ENCODE measurements at places on chromosomes 1 and 21. TPM values are rescaled to one million over a fixed set of nuclear protein-coding genes. Genes with fewer than 3 reads are reported as not detected.
A peak's percentile ranks its signal among the peaks of the same experiment; 100 is the strongest.

DNA sequence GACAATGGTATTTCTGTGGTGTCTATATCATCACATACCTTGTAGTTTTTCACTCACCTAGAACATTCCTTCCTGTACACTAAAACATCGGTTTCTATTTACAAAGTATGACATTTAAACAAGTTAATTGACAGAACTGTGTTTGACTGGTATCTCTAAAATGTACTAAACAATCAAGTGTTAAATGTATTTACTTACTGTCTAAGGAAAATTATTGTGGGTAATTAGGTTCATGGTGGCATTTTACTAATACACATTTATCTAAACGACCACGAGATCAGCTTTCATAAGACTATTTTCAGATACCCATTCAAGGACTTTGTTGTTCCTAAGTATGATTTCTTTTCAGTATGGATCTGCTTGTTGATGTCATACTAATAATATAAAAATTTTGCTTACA is 115.2 kb downstream of the ADGRL2 start:
- DNase-seq: no peak

GRCh38 chr21:31974454-31974985 is 101.7 kb downstream of the HUNK start:
- no peak for DNase-seq

GRCh38 chr1:77958850-77959249 is 20.0 kb downstream of the FUBP1 start:
- no peak for DNase-seq

Gene FMO5
- 3.3 TPM for total RNA-seq

Gene FAM131C
- total RNA-seq: 3.7 TPM

GRCh38 chr1:106960412-106960811 is 96.1 kb upstream of the PRMT6 start:
- no peak for DNase-seq

GRCh38 chr1:203336097-203336496 is 14.8 kb downstream of the FMOD start:
- DNase-seq: no peak

Gene E2F2
- total RNA-seq: 0.35 TPM

Gene GNG12
- total RNA-seq: 34.1 TPM

DNA sequence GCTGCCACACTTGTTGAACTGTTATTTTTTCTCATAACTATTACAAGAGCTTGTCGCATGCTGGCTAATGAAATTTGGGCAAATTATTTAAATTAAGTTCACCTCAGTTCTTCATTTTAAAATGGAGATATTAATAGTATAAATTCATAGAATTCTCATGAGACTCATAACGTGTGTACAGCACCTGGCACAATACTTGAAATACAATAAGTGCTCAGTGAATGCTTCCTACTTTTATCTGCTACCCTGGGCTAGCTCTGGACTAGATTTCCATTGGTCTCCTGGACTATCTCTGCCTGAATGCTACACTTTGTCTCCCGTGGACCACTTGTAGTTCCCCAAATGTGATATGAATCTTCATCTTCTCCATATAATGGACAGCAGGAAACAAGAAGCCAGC is 919 bp downstream of the SLAMF6 start:
- no peak for DNase-seq

GRCh38 chr21:34276711-34277425 is 86.9 kb upstream of the KCNE2 start:
- no peak for DNase-seq

DNA sequence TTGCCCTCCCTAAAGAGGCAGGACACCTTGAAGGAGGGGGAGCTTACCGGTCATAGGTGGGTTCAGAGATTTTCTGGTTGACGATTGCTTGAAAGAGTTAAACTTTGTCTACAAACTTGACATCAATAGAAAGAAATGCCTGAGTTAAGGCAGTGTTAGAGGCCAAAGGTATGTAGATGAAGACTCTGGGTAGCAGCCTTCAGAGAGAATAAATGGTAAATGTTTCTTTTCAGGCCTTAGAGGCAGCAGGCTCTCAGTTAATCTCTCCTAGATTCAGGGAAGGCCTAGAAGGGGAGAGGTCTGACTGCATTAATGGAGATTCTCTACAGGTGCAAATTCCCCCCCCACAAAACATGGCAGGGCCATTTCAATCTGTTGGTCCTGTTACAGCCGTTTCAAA is 27.7 kb downstream of the MX1 start:
- no peak for DNase-seq

Gene ACTN2
- 2,394 TPM for total RNA-seq

Gene CFHR4
- total RNA-seq: not detected

DNA sequence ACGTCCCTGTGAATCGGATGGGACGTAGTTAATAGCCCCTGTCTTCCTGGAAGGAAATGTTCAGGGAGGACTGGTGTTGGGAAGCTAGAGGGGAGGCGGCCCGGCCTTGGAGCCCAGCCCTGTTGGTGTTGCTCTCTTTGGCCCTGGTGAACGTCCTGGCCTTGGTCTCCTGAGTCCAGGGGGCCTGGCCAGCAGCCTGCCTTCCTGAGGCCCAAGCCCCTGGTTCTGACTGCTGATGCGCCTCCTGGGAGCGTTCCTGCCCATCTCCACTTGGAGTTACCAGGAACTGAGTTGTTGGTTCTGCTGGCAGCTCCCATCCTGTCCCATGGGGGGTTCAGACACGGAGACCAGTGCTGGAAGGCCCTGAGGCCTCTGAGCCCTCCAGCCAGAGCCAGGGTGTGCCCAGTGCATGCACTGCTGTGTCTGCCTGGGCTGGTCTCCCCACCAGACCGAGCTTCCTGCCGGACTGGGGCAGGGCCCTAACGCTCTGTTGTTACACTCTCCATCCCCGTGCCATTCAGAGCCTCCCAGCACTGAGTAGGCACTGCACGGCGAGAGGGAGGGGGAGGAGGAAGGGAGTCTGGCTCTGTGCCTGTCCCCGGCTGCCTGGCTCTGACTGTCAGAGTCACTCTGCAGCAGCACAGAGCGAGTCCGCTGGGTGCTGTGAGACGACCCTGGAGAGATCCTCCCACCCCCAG is 382.5 kb upstream of the VAMP3 start:
- peak; percentile 74 for DNase-seq

Gene ARMH1
- 0.92 TPM for total RNA-seq

DNA sequence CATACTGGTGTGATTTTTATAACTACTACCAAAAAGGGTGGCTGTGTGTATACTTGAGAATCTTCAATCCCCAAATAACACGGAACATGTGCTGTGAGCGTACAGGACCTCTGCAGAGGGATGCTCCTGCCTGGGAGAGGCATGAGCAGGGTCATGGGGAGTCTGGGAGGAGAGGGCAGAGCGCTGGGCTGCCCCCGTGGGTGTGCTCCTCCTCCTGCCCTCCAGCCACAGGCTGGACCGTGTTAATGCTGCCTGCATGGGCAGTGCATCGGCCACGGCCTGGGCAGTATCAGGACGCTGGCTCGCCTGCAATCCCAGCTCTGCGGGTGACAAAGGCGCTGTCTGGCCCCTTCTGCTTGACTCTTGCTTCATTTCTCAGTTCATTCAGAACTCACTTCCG is 6.2 kb downstream of the CEP104 start:
- no peak for DNase-seq

DNA sequence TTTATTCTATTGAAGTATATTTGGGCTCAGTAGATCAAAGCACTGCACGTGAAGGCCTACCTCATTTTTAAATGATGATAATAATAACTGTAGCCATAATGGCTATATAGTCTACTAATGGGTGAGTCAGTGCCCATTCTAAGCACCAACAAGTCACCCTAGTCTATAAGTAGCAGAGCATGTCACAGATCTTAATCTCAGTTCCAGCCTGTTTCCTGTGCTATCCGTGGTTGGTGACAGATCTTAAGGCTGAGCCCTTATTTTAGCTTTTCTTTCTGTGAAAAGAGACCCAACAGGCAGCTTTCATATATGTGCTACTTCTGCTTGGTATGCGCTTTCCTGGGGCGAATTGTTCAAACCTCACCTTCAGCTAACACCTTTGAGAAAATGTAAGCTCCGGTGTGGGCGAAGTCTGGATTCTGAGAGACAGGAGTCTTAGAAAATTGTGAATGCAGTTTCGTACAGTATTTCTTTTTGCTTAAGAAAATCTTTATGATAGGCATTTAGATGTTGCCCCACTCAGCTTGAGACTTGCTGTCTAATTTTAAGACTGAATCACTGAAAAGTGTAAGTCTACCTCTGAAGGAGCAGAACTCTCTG is 59.6 kb downstream of the FMN2 start:
- DNase-seq: no peak

Gene LAMC2
- total RNA-seq: 3.7 TPM

GRCh38 chr1:40309374-40310128 is 7.5 kb downstream of the COL9A2 start:
- no peak for DNase-seq

DNA sequence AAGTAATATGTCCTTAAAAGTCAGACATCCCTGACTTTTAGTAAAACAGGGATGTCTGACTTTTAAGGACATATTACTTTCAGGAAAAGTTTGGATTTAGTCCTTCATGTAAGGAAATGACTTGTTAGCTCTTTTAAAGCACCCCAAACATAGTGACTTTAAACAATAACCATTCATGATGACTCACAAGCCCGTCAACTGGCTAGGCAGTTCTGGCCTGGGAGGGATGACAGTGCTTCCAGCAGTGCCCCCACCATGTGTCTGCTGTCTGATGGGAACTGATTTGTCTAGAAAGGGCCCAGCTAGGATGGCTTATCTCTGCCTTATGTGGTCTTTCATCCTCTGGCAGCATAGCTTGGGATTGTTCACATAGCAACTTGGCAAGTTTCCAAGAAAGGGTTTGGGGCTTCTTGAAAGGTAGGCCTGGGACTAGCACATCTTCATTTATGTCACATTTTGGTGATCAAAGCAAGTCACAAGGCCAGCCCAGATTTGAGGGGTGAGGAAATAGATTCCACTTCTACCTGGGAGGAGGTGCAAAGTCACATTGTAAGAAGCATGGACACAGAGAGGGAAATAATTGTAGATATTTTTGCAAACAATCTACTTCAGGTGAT is 143.5 kb downstream of the C1orf94 start:
- DNase-seq: no peak

Gene RXFP4
- not detected for total RNA-seq

Gene ADAMTS4
- total RNA-seq: 7.2 TPM

- DNase-seq: no peak
Observed at GRCh38 chr1:112800289-112800688, 85.2 kb upstream of the PPM1J start.

- no peak for DNase-seq
Observed at GRCh38 chr1:193558491-193559028, 372.1 kb upstream of the B3GALT2 start.

GRCh38 chr1:214540324-214540723 is 11.1 kb downstream of the PTPN14 start:
- no peak for DNase-seq

DNA sequence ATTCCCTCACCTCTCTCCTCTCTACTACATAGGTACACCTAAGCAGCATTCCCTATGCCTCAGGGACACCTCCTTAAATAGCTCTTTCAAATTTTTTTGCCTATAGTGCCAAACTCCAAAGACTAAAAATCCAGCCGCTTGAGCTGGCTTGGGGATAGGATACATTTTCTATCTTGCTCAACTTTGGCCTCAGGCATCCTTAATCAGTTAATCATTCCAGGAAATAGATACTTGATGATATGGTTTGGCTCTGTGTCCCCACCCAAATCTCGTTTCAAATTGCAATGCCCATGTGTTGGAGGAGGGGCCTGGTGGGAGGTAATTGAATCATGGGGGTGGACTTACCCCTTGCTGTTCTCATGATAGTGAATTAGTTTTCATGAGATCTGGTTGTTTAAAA is 11.4 kb upstream of the PHGDH start:
- DNase-seq: no peak

Gene INKA2
- 23.1 TPM for total RNA-seq

- DNase-seq: no peak
Observed at GRCh38 chr1:100714599-100714998, 4.9 kb upstream of the VCAM1 start.

DNA sequence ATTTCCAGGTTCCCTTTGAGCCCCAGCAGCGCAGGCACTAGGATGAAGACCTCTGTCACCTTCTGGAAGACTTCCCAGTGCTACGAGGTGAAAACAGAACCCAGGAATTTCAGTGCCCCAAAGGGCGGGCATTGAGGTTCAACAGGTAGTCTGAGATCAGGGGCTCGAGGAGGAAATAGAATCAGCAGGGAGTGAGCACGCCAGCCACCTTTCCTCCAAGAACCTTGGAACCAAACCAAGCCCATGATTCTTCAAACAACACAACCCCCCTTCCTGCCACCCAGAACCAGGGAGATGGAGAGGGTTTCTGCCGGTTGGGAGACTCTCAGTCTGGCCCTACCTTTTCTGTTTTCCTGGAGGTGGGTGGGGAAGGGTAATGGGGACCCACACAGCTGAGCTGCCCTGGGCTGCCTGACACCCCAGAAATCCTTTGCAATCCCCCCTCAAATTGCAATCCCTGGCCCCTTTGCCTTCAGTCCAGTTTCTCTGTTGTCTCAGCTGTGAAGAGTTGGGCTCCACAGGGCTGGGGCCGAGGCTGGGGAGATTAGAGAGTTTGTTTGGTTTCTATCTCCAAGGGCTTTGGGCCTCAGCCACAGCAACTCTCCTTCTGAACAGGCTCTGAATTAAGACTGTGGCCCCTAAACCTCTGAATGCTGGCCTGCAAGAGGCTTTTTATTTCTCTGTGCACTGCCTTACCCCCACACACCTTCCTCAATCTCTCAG is 11.9 kb downstream of the SLC41A1 start:
- DNase-seq: no peak

DNA sequence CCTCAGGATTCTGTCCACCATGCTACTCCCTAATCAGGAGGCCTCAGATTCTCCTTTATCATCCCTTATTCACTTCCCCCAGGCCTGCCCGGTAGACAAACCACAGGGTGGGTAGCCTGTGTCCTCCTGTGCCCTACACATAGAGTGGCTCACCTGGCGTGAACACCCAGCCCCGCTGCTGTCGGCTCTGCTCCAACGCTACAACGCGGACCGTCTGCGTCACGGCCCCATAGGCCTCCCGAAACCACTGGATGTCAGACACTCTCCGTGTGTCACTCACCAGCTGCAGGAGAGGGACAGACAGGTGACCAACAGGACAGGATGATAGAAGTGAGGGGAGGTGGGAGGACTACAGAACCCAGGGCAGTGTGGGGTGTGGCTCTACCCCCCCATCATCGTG is 10.3 kb downstream of the PMVK start:
- no peak for DNase-seq

Gene RGS4
- total RNA-seq: 0.52 TPM

- no peak for DNase-seq
Observed at GRCh38 chr1:57860931-57861565, 437.2 kb upstream of the DAB1 start.
